GM23248 (cell line): ENCODE measurements at places on chromosomes 16 and 17. TPM values are rescaled to one million over a fixed set of nuclear protein-coding genes. Genes with fewer than 3 reads are reported as not detected.

Gene PRM2
- polyA plus RNA-seq: not detected in 2 replicates

Gene CACNG3
- not detected in 2 replicates for polyA plus RNA-seq

GRCh38 chr17:83196973-83197880, 117.8 kb downstream of the METRNL start:
- peak; percentile 94 for DNase-seq

GRCh38 chr16:5354645-5355044, 257.1 kb upstream of the EEF2KMT start:
- no peak for DNase-seq

DNA sequence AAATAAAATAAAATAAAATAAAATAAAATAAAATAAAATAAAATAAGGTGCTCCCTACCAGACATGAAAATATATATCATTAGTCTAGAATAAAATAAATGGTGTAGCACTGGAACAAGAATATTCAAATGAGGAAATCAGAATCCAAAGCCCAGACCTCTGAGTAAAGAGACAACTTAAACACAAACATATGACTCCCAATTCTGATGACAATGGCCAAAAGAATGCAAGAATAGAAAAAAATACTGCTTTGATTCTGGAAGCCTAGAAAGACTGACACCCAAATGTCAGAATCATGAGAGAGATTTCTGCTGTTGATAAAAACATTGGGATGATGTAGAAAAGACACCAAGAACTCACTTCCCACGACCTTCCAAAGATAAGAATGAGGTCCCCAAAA, 27.9 kb downstream of the MYOCD start:
- peak; percentile 41 for DNase-seq

GRCh38 chr17:2157081-2157480, 102.2 kb downstream of the HIC1 start:
- DNase-seq: peak; percentile 94

GRCh38 chr16:90078579-90078895, 1.4 kb upstream of the PRDM7 start:
- DNase-seq: no peak
